ENCODE measurements at places on chromosomes 4 and X. TPM values are rescaled to one million over a fixed set of nuclear protein-coding genes. Genes with fewer than 3 reads are reported as not detected.

Gene TECRL
- not detected for total RNA-seq

Gene KLHL34
- not detected for total RNA-seq

DNA sequence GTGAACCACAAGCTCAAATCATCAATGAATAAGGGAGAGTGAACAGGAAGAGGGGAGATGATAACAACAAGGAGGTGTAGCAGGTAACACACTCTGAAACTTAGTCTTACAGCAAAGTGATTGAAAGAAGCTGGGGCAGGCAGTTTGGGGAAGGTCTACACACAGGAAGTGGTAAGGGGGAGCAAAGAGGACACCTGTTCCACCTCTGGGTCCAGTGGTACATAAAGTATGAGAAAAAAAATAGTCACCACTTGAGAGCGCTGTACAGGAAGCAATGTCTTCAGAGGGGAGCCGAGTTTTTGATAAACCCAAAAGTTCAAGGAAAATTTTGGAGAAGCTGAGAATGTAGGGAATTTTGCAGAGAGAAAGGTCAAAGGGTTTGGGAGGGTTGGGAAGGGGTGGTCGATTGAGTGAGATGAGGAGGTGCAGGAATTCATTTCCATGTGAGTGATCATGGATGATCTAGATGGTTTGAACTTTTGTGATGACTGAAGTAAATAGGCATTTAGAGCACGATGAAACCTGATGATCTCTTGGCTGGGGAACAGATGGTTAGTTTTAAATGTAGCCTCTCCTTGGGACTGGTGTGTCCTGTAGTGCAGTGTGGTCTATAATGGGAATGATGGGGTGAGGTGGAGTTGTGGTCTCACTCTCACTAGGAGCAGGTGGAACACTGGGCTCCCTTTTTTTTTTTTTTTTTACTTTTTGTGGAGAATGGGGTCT is 142.0 kb downstream of the RBMX2 start:
- no peak for DNase-seq

DNA sequence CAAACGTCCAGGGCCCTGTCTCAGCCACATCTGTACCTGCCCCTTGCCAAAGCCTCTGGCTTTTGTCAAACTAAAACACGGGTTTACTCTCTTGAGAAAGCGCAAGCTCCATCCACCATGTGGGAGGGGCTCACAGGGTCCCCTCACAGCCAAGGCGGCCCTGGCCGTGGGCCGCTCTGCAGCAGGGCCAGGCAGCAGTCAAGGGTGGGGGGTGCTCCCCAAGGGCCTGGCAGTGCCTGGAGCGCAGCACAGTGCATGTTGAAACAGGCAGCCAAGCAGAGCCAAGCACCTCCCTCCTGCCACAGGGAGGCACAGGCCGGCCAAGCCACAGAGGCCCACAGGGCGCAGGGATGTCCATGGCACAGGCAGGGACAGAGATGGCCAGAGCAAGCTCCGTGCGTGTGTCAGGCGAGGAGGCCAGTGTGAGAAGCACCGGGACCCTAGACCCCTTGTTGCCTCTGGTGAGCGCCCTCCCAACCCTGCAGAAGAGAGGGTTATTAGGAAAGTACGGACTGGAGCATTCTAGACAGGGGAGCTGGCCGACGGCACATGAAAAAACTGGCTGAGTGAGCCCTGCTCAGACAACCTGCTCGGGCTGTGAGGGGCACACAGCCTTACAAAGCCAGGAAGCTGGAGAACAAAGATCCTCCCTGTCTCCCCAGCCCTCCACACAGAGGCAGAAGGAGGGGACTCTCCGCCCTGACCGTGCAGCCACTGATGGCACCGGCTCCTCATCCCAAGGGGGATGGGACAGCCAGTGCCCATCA is 39.0 kb downstream of the FAM53A start:
- DNase-seq: no peak

DNA sequence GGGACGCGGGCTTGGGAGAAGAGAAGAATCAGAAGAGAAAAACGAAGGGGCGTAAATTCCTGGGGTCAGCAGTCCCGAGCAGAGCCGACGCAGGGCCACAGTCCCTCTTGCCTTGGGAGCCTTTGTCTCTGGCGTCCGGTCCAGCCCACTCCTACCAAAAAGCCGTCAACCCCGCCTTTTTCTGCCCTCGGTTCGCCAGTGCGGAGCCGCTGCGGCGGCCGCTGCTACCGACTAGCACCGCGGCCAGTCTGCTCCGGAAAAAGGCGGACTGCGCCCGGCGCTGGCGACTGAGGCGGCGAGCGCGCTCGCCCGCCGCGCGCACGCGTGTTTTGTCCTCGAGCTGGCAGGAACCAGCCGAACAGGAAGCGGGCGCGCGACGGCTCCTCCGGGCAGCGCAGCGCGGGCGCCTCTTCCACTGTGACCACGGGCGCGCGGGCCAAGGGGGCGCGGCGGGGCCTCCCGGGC is 502 bp downstream of the HNRNPDL start:
- DNase-seq: no peak
